ENCODE measurements at places on chromosomes 1 and 21.

- DNase-seq: no peak
Measured at GRCh38 chr1:87167848-87168525, 160.7 kb upstream of the LMO4 start.

- no peak for DNase-seq
Measured at GRCh38 chr1:207649865-207650580, 5.1 kb downstream of the CR1L start.

GRCh38 chr1:225651872-225652728, 823 bp downstream of the ENAH start:
- DNase-seq: peak; percentile 63

- DNase-seq: no peak
Measured at GRCh38 chr1:107096690-107097089, 40.2 kb downstream of the PRMT6 start.

DNA sequence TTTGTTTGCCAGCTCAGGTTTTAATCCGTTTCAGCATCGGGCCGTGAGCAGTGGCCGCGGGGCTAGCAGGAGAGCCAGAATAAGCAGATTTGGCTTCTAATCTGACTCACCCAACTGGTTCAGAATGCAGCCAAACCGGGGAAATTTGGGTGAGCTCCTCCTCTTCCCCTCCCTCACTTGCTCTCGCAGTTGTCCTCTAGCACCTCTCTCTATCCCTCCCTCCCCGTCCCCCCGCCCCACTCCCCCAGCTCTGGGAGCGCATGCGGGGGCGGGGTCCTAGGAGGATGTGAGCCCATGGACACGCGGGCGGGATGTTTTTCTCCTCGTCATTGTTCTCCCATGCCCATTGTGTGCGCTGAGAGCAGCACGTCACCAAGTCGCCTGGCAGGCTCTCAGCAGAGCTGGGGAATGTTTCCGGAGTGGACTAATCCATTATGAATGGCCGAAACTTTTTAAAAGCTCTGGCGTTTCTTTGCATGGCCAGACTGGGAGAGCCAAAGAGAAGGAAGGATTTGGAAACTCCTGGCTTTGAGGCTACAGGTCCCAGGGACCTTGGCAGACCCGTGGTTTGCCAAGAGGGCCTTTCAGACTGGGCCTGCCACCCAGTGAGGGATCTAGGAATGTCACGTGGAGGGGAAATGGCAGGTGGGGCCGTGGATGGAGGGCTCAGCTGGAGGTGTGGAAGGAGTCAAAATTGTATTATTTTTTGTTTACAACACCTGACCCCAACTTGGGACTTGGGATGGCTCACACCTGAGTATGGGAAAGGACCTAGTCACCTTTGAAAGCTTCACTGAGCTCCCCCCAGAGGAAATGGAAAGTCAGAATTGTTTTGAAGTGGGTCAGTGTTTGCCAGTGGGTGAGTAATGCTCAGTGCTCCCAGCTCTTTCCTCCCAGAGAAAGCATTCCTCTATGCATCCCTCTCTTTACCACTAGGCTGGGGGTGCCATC, 39.2 kb downstream of the CDK18 start:
- peak; percentile 91 for DNase-seq

GRCh38 chr1:94660258-94660657, 118.7 kb upstream of the F3 start:
- DNase-seq: no peak

GRCh38 chr1:217224201-217224600, 406.7 kb downstream of the GPATCH2 start:
- no peak for DNase-seq

GRCh38 chr1:152185544-152186391, 26.7 kb upstream of the RPTN start:
- peak; percentile 21 for DNase-seq

GRCh38 chr21:39103689-39104088, 79.6 kb downstream of the PSMG1 start:
- DNase-seq: no peak

GRCh38 chr1:204530932-204531331, 14.7 kb downstream of the MDM4 start:
- no peak for DNase-seq

DNA sequence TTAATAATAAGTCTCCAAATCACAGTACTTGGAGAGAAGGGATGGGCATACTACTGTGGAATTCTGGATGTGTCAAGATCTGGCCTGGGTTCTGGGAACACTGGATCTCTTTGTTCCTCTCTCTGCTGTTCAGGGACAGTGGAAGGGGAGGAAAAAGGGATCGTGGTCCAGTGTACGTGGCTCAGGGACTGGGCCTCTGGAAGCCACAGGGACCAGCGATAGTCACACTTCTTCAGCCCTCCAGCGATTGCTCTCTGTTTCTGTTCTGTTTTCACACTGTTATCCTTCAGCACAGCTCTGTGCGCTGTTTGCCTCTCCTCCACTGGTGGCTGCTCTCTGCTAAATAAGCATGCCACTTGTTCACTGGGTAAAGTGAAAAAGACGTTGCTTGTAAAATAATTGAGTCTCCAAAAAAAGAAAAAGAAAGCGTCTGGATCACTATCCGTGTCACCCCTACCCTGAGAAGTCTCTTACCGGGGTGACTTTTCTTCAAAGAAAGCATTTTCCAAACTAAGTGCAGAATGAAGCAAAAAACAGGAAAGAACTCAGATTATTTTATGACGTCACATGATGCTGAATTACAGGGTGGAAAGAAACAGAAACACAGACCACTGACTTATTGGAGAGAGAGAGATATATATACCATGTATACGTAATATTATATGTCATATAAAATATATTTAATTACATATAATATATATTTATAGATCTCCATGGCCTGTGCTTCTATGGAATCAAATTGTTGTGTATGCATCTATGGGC, 279.4 kb downstream of the RGS7 start:
- peak; percentile 50 for DNase-seq

DNA sequence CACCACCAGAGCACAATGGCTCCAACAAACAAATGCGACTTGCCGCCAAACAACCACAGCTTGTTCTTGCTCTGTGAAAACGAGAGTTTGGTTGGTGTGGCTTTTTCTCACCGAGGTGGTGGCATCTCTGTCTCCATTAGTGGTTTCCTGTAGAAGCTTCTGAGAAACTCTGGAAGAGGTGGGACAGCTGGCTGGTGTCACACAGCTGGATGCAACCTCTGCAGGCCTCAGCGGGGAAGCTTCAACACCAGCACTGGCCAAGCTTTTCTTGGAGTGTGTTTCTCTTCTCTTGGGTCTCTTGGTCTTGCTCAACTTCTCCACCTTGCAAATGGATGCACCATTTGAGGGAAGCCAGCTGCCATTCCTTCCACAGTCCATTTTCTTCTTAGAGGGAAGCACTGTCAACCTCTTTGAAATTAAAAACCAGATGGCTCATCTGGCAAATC, 124.8 kb downstream of the KCNN3 start:
- no peak for DNase-seq

DNA sequence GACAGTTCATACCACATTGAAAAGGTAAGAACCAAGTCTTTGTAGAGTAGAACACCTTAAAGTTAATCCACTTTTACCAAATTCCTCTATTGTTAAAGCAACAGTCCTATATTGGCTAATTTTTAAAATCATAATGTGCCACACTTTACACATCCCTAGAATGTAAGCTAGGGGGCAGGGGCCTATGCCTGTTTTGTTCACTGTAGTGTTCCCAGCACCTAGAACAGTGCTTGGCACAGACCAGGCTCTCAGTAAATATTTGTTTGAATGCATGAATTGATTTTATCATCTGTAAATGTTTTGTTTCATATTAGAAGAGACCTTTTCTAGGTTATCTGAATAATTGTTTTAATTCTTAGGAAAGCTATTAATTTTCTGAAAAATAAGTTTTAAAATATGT, 9.1 kb downstream of the SMAP2 start:
- no peak for DNase-seq

- no peak for DNase-seq
Measured at GRCh38 chr1:245987577-245987976, 519.5 kb downstream of the SMYD3 start.

GRCh38 chr1:3811595-3811911, 15.3 kb upstream of the LRRC47 start:
- DNase-seq: no peak

DNA sequence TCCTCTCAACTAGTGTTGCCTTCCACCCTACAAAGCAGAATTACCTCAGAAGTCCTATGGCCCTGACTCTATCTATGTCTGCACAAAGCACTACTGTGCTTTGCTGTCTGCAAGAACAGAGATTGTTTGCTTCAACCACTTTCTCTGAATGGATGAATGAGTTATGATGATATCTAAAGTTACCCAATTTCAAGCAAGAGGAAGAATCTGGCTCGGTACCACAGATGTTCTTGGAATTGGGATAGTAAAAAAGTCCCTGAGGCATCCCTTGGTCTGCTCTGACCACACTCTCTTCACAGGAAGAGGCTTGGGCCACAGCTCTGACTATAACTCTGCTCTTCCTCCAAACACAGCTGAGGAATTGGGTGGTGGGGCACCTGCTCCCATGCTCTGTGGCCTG, 31.2 kb downstream of the MTARC1 start:
- DNase-seq: no peak

DNA sequence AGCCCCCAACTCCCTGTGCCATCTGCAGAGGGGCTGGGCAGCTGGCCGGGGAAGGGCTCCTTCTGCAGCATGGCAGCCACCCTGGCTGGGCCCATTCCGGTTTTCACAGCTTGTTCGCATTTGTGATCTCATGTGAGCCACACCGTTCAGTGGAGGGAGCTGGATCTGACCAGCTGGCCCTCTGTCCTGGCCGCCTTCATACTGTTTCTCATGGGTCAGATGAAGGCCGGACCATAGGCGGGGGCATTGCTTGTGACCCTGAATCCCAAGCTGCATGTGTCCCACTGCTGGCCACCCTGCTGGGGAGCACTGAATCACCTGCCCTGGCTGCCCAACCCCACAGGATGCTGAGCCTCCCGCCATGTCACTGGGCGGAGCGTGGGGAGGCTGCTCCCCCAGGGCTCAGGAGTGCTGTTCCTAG, 36.4 kb upstream of the PRSS38 start:
- no peak for DNase-seq

DNA sequence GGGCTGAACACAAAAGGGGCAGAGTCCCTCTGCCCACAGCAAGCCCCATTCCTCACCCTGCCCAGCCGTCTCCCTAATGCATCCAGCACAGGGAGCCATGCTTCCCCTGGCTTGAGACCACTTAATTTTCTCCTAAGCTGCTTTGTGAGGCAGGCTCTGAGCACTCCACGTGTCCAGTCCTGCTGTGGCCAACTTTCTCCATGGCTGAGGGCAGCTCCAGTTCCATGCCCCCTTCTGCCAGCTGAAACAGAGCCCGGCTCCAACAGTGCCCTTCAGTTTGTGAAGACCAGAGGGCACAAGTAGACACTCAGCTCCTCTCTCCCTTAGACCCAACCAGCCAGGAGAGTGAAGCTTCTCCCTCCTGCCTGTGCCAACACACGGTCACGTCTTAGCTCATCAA, 33.8 kb downstream of the PLEKHA6 start:
- peak; percentile 37 for DNase-seq

DNA sequence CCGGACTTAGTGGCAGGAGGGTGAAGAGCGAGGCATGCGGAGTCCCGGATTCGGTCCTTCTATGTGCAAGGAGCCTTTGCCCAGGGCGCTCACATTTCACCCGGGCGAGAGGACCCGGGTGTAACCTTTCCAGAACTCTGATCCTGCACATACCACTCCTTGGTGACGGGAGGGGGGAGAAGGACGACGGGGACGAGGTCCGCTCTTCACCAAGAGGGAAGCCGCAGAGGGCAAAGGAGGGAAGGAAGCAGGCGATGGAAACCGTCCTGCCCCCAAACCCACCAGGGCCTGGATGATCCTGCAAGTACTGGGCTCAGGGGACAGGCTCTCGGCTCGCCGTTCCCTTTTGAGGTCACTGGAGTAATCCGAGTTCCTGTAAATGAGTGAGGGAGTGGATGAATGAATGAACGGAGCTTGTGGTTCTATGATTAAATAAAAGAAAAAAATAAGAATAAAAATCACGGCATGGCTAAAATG, 993 bp downstream of the SYPL2 start:
- no peak for DNase-seq

GRCh38 chr1:213669964-213670691, 317.6 kb upstream of the PROX1 start:
- no peak for DNase-seq

- DNase-seq: no peak
Measured at GRCh38 chr1:167864392-167865032, 49.4 kb downstream of the ADCY10 start.

GRCh38 chr1:174958396-174958795, 41.4 kb upstream of the CACYBP start:
- DNase-seq: no peak

DNA sequence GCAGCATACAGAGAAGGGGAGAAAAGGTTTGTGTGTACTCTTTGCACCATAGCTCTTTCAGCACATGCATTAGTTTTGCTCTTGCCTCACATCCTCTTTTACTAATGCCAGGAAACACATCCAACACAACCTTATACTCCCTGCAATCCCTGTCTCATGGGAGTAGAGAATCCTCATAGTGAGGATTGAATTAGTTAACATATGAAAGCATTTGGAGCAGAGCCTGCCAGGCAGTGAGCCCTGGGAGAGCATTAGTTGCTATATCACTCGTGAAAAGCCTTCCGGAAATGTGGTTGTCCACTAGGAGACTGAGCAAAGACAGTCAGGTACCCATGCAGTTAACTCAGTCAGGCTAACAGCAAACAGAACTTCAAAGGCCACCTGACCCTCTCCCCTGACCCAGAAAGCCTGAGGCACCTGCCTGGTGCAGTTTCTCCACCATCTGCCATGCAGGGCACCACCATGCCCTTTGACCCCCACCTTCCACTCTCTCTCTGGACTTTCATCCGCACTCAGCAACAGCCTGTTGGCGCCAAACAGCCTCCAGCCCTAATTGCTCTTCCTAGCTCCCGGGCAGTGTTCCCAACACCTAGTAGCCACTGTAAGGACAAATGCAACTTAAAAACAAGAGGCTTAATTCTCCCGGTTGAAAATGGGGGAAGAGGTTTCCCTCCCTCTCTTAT, 14.9 kb upstream of the AGT start:
- DNase-seq: peak; percentile 52

DNA sequence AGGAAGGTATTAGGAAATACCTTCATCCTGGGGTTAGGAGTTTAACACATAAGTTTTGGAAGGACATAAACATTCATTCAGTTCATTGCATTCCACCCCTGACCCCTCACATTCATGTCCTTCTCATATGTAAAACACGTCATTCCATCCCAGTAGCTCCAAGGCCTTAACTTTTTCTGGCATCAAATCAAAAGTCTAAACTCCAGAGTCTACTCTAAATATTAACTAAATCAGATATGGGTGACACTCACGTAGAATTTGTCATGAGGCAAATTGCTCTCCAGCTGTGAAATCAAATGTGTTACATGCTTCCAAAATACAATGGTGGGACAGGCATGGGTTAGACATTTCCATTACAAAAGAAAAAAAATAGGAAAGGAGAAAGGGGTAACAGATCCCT, 298.2 kb upstream of the LRRC7 start:
- DNase-seq: no peak

- DNase-seq: peak; percentile 20
Measured at GRCh38 chr1:184753608-184754475, 816 bp downstream of the EDEM3 start.

Measured in midbrain (tissue), 1 donor.